ENCODE measurements at places on chromosomes 5 and 9.

DNA sequence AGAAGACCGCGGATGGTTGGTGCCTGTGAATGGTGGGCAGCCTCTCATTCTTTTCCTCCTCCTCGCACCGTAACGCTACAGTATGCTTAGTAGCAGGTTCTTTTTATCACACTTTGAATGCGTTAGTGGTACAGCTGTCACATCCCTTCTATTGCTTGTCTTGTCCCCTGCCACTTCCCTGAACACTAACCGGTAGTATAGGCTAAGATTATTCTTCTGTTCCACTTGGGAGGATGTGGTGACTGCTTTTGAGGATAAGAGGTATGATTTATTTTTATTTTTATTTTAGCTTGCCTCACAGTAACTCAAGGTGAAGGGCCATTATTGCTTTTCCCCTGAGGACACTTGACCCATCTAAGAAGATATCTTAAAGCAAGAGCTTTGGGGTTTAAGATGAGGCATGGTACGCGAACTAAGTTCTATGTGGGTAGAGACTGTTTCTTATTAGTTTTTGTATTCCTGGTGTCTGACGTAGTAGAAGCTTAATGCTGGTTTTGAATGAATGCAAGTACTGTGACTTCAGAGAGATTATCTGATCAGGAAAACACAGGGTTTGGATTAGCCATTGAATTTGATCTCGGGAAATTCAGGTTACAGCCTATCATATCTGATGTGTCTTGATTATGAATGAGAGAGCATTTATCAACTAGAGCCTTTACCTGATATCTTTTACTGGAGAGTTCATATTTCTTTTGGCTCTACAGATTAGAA is 951 bp downstream of the UNC13B start:
- DNase-seq: no peak

DNA sequence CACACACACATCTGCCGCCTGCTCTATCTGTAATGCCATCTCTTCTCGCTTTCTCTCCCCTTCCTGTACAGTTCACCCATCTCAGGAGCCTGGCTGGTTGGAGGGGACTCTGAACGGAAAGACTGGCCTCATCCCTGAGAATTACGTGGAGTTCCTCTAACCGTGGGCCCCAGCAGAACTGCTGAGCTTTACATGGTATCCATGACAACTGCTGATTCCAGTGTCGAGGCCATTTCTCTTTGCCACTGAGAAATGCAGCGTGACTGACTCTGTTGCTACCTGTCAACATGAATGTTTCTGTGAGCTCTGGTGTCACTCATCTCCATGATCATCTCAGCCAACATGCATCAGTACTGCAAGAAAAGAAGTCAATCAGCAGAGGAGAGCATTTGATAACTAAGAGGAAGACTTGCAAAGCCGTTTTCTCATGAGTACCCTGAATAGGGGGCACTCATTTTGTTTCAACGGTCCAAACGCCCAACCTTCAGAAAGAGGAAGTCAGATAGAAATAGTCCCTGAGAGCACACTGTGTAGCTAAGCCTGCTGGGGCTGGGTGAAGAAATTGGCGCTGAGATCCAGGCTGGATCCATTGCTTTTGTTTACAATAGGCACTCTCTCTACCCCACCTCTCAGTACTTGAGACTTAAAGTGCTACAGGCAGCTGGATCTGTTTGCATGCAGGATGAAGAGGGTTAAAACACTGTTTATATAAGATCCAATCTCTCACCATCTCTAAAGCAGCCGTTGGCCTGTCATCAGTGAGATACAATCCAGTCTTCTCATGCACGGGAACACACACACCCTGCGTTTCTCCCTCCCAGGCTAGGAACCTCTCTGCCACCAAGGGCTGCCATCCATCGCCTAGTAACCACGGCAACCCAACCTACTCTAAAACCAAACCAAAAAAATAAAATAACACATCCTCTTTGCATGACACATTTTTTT is 180.9 kb downstream of the NR3C1 start:
- DNase-seq: peak; percentile 64

DNA sequence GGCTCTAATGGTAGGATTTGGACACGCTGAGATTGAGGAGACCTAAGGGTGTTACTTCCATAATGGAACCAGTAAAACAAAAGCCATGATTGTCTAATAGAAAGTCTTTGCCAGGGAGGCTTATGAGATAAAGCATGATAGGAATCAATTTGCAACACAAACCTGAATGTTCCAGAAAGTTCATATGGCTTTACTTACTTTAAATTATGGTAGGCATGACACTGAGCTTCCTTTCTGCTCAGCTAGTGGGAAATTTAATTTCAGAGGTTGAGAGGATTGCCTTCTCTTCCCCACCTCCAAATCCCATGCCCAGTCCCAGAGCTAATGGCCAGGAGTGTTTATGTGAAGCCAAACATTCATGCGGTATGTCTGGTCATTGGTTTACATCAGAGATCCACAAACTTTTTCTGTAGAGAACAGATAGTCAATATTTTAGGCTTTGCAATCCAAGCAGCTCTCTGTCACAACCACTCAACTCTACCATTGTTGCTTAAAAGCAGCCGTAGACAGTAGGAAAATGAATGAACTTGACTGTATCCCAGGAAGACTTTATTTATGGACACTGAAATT is 114.5 kb downstream of the UGCG start:
- DNase-seq: no peak

DNA sequence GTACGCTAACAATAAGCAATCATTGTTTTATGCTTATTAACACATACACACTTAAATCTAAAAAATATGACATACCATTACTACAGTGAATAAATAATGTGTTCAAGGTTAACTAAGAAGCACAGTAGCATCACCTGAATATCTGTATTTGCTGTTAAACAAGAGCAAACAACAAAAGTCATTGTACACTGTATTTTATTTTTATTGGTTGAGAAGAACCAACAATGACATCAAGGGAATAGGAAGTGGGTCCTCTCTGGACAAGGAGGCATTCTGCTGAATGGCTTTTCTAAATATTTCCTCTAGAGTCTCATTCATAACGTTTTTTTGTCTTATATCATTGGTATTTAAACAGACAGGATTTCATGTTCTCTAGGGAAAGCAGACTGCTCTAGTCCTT is 460.4 kb downstream of the CDH9 start:
- DNase-seq: no peak

- no peak for DNase-seq
Measured at GRCh38 chr5:139273322-139273571, 20.3 kb upstream of the MATR3 start.

- DNase-seq: no peak
Measured at GRCh38 chr9:98567540-98568233, 141.0 kb downstream of the GABBR2 start.

- no peak for DNase-seq
Measured at GRCh38 chr9:7115606-7116005, 357.8 kb downstream of the KDM4C start.

DNA sequence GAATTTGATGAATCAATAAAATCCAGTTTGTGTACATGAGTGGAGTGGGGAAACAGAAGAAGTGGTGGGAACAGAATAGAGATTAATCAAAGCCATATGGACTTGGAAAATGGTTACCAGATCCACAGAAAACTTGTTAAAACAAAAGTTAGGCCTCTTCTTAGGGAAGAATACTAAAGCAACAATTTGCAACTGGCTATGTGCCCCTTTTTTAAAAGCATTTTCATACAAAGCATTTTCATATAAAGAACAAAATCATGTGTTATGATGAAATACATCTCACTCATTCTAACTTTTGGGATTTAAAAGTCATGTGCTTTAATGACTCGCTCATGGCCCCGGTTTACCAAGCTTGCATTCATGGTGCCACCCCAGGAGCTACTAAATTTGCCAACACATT is 276.9 kb downstream of the EFNA5 start:
- DNase-seq: no peak

GRCh38 chr5:67999391-67999790 is 216.2 kb upstream of the PIK3R1 start:
- DNase-seq: no peak

DNA sequence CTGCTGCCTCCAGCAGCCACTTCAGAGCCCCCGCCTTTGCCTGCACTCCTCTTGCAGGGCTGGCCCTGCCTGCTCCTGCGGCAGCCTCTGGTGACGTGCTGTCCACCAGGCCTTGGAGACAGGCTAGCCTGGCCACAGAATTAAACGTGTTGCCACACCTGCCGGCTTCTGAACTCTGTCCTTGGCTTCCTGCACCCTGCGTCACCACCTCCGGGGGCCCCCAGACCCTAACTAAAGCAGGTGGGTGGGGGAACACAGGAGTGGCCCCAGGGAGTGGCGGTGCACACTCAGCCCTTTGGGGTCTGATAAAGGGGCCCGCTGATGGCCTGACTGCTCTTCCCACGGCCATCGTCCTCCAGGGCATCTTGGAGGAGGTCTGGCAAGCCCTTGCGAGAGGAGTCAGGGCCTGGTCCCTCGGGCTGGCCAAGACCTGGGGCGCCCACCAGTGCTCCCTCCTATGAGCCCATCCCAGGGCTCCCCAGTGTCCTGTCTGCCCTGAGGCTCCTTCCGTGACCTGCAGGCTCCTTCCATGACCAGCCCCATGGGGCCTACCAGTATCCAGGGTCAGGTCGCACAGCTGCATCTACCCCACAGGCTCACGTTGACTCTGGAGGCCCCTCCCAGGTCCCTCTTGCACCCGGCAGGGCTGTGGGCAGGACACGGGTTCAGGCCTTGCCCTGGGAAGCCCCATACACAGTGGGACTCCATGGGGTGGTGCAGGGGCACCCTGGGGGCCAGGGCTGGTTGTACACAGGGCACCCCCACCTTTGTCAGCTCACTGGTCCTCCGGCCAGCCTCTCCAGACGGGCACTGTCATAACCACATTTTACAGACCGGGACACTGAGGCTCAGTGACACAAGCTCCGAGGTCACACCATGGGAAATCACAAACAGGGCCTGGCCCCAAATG is 1.0 kb upstream of the MAMDC4 start:
- no peak for DNase-seq

DNA sequence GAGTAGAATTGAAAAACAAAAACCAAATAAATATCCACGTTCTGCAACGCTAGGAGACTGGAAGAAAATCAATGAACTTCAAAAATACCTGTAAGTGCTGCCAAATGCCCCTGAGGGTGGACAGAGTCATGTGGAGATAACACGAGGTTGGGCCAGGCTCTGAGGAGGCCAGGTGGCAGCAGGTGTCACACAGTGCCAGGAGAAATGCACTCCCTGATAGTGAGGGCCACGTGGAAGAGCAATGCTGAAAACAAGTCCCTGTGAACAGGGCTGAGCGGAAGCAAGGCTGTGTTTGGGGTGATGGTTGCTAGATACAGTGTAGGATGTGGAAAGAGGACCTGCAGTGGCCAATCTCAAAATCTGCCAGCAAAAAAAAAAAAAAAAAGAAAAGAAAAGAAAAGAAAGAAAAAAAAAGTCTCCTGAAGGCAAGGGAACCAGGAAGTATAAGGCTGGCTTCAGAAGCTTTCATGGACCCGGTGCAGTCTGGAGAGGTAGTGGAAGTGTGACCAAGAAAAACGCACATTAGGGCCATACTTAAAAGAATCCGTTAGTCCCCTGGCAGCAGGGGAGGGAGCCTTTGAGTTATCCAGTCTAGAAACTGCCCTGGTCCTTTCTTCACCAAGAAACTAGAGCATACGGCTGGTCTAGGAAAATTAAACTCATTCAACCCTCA is 16.8 kb downstream of the C1QTNF3 start:
- no peak for DNase-seq

DNA sequence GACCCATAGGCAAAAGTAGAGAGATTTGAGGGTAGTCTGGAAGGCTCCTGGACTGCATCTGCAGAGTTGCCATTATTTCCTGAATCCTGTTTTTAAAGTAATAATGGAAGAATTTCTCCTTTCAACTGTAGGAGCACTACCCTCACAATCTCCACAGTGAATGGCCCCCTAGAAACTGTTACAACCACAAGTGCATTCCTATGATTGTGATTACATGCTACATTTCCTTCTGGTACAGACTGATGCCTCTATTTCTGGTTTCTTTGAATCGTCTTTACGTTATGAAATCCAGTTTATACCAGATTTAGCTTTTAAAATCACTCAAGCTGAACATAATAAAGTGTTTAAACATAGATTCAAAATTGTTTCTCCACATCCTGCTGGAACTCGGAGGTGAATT is 49.4 kb downstream of the FRMPD1 start:
- DNase-seq: no peak

Measured in coronary artery (tissue), 2 donors.